ENCODE measurements at places on chromosomes 7 and 10.

GRCh38 chr7:148382596-148382995 is 208.0 kb upstream of the C7orf33 start:
- H3K4me3 ChIP-seq, result no peak overlapping the region
- no peaks in the 10 kb centered on the region for H3K4me1 ChIP-seq
- no peaks in the 10 kb centered on the region for H3K27me3 ChIP-seq
- no peaks in the 10 kb centered on the region for H3K36me3 ChIP-seq
- no peak for DNase-seq
- H3K27ac ChIP-seq, result no peak overlapping the region

- H3K27ac ChIP-seq, result no peak overlapping the region
- no peaks in the 10 kb centered on the region for H3K27me3 ChIP-seq
- no peaks in the 10 kb centered on the region for H3K4me1 ChIP-seq
- no peak overlapping the region for H3K4me3 ChIP-seq
- H3K36me3 ChIP-seq, result no peaks in the 10 kb centered on the region
- no peak for DNase-seq
Measured at GRCh38 chr7:47225387-47226131, 356.4 kb downstream of the TNS3 start.

GRCh38 chr10:117342641-117343040 is 32.6 kb downstream of the PDZD8 start:
- H3K27ac ChIP-seq, result no peak overlapping the region
- DNase-seq, result no peak
- no peak overlapping the region for H3K4me3 ChIP-seq
- no peaks in the 10 kb centered on the region for H3K36me3 ChIP-seq
- peaks cover 5% of the 10 kb centered on the region for H3K4me1 ChIP-seq

DNA sequence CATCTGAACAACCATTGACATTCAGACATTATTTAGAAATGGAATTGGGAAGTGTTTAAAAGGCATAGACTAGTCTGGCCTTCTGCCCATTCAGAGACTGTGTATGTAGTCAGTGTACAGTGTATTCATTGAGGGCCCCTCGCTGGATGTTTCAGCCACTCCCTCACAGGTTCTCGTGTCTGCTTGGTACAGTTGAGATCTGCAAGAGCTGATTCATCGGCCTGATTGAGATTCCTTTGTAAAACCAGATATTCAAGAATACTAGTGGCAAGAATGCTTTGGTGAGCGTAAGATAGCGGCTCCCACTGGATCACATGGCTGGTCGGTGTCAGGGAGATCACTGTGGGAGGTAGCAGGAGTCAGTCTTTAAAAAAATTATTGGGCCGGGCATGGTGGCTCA is 119.5 kb downstream of the TCF7L2 start:
- no peak overlapping the region for H3K27ac ChIP-seq
- H3K36me3 ChIP-seq, result no peaks in the 10 kb centered on the region
- no peak overlapping the region for H3K4me3 ChIP-seq

DNA sequence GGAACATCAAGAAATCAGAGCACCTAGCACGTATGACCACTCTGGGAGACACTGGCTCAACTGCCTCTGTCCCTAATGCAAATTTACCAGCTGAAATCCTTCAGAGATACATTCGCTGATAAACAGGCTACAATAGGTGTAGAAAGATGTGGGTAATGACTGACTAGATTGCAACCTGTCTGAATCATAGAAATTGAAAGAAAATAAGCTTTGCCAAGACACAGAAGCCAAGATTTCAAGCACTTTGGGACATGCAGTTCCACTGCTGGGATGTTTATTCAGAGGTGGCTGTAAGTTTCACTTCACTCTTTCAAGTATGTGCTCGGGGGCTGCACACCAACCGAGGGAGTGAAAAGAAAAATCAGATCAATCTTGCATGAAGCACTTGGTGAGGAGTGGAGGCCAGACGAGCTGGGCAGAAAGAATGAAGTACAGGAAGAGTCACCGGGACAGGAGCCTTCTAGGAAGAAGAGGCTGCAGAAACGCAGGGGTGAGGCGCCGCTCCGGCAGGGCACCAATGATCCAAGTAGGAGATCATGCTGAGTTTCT is 276.7 kb downstream of the PARD3 start:
- H3K4me1 ChIP-seq, result peaks cover 28% of the 10 kb centered on the region
- no peak overlapping the region for H3K27ac ChIP-seq
- no peak for DNase-seq
- no peak overlapping the region for H3K4me3 ChIP-seq
- no peaks in the 10 kb centered on the region for H3K36me3 ChIP-seq
- no peaks in the 10 kb centered on the region for H3K27me3 ChIP-seq

DNA sequence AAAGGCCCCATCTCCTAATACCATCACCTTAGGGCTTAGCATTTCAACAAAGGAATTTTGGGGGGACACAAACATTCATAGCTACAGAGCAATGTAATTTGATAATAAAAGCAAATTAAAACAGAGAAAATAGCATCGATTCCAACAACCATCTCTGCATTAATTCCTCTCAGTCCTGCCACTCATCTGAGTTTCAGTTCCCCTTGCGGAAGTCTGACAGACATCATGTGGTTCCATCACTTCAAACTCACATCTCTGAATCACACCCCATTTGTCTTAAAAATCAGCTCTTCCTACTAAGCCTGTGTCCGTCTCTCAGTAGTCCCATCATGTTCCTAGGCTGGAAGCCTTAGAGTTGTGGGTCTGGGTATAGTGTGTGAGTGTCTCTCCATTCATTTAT is 3.6 kb downstream of the ADCK2 start:
- H3K36me3 ChIP-seq, result peaks cover 6% of the 10 kb centered on the region
- peaks cover 18% of the 10 kb centered on the region for H3K4me1 ChIP-seq
- no peak overlapping the region for H3K27ac ChIP-seq
- DNase-seq, result no peak

GRCh38 chr7:141624763-141625162 is 73.6 kb downstream of the AGK start:
- H3K4me1 ChIP-seq, result no peaks in the 10 kb centered on the region
- no peak overlapping the region for H3K4me3 ChIP-seq
- no peaks in the 10 kb centered on the region for H3K27me3 ChIP-seq
- H3K36me3 ChIP-seq, result peaks cover 8% of the 10 kb centered on the region
- no peak for DNase-seq
- H3K27ac ChIP-seq, result no peak overlapping the region

DNA sequence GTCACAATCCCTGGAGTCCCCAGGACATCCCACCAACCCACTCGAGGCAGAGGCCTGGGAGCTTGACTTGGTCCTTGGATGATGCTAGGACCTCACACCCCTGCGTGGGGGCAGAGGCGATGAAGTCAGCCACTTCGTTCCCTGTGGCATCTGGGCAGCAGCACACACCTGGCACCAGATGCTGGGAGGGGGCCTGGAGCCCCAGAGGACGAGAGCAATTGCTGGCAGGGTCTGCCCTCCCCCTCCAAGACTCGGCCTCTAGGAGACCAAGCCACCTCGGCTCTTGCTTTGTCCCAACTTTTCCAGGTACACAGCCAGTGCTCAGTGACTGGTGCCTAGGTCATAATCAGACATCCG is 39.1 kb downstream of the DPYSL4 start:
- DNase-seq, result no peak
- no peaks in the 10 kb centered on the region for H3K27me3 ChIP-seq
- H3K4me3 ChIP-seq, result no peak overlapping the region
- no peak overlapping the region for H3K27ac ChIP-seq
- peaks cover 21% of the 10 kb centered on the region for H3K4me1 ChIP-seq
- no peaks in the 10 kb centered on the region for H3K36me3 ChIP-seq

DNA sequence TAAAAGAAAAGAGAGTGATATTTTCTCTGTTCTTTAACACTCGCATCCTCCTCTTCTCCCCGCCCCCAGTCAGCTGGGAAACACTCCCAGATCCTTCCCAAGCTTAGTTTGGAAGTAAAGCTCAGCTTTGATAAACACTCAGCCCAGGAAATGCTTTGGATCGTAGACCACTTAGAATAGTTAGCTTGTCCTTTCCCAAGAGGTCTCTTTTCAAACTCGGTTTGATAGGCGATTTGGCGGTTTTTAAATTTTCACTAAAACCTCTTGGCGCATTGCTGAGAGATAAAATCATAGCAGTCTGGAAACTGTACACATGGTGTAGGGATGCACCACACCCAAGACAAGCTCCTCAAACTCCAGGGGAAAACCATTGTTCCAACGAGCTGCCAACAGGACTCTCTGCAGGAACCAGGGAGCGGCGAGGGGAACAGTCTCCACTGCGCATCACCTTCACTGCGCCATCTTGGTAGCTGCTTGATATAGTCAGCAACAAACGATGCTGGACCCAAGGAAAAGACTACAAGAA is 22.3 kb downstream of the SMURF1 start:
- no peak overlapping the region for H3K4me3 ChIP-seq
- H3K4me1 ChIP-seq, result peaks cover 87% of the 10 kb centered on the region
- H3K27ac ChIP-seq, result peak overlapping the region; percentile 89
- H3K36me3 ChIP-seq, result peaks cover 5% of the 10 kb centered on the region

DNA sequence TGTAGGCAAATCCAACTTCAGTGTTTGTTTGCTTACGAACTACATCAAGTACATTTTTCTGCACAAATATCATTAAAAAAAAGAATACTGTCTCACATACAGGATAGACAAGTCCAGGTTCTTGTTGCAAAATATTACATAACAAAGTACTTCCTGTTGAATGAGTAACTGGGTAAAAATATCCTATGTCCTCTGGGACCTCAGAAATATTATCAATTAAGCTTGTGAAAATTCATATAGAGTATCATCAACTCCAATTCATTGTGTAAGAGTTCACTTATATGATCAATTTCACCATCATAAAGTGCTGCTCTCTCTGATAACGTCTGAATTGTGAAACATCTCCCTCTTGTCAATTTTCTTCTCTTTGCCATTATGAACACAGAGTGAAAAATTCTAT is 22.6 kb downstream of the HERC4 start:
- no peak overlapping the region for H3K27ac ChIP-seq
- no peaks in the 10 kb centered on the region for H3K4me1 ChIP-seq
- no peaks in the 10 kb centered on the region for H3K27me3 ChIP-seq
- H3K4me3 ChIP-seq, result no peak overlapping the region
- peaks cover 27% of the 10 kb centered on the region for H3K36me3 ChIP-seq

- no peaks in the 10 kb centered on the region for H3K36me3 ChIP-seq
- H3K4me1 ChIP-seq, result no peaks in the 10 kb centered on the region
- no peak overlapping the region for H3K27ac ChIP-seq
Measured at GRCh38 chr7:79420464-79420863, 33.0 kb downstream of the MAGI2 start.

DNA sequence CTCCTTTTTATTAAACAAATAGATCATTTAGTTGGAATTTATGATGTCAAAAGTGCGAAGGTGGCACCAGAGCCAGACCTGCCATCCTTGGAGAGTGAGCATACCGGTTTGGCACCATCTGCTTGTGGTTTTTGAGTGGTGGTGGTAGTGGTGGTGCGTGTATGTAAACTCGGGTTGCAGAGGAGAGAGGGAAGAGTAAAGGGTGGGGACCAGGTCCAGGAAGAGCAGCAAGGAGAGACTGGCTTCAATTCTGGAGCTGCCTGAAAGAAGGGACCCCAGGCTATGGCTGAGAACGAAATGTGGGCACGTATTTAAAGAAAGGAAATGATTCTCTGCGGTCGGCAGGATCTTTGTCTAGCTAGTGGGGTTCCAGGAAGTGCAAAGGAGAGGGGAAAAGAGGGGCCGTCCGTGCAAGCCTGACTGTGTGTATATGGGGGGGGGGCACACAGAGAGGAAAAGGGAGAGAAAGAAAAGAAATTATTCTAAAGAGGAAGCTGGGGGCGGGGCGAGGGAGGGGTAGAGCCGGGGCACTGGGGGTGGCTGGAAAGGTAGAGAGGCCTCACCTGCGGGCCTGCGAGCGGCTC is 448 bp upstream of the GOLGA7B start:
- DNase-seq, result no peak
- H3K4me3 ChIP-seq, result peak overlapping the region; percentile 41
- peak overlapping the region; percentile 58 for H3K27ac ChIP-seq
- no peaks in the 10 kb centered on the region for H3K36me3 ChIP-seq
- H3K27me3 ChIP-seq, result no peaks in the 10 kb centered on the region

DNA sequence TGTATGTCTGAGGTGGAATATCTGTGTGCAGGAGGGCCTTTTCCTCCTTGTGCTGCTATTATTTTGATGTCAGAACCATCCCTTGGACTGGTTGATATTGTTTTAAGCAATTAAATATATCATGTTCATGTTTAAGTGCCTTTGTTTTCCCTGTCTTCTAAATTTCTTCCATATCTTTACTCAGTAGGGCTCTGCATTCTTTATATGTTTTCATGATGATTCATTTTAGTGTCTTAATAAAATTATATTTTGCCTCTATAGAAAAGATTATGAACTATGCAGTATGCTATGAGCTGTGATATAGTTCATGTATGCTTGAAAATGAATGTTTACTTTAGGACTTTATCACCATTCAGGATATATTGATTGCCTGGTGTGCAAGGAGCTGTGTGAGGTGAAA is 34.8 kb downstream of the AHR start:
- DNase-seq, result no peak
- no peak overlapping the region for H3K27ac ChIP-seq
- no peaks in the 10 kb centered on the region for H3K4me1 ChIP-seq
- H3K27me3 ChIP-seq, result no peaks in the 10 kb centered on the region

DNA sequence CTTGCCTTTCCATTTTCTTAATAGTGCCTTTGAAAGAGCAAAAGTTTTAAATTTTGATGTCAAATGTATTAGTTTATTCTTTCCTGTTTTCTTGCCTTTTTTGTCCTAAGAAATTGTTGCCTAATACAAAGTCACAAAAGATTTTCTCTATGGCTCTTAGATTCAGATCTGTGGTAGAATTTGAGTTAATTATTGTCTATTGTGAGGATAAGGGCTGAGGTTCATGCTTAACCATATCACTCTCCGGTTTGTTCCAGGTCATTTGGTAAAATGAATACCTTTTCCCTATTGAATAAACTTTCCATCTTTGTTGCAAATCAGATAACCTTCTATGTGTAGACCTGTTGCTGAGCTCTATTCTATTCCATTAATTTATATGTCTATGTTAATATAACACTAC is 96.0 kb downstream of the NOD1 start:
- no peak overlapping the region for H3K4me3 ChIP-seq
- no peak overlapping the region for H3K27ac ChIP-seq
- DNase-seq, result no peak
- H3K4me1 ChIP-seq, result no peaks in the 10 kb centered on the region
- no peaks in the 10 kb centered on the region for H3K36me3 ChIP-seq

DNA sequence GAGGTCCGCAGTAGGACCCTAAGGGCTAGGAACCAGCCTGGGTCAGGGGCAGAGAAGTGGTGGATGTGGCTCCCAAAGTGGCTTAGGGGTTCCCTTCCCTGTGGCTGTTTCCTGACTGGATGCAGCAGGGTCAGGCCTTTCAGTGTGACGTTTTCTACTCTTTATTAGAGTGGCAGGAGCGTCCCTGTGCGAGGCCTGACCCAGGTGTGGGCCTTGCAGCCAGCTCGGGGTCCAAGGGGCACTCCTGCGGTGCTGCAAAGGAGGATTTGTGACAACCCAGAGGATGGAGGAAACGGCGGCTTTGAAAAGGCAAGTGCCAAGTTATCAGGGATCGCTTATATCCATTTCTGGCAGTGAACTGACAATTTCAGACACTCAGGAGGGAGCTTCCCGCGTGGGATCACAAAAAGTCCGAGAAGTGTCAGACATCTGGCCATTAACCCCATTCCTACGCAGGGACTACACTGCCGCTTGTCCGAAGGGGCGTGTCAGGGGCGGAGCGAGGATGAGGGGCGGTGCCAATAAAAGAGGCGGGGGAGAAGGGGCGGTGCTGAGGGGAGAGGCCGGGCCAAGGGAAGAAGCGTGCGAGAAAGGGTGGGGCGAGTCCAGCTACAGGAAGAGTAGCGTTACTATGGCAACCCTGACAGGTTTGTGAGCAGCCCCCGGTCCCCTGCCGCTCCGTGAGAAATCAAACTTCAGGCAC is 98.8 kb upstream of the ZNF722 start:
- DNase-seq, result peak; percentile 31
- H3K4me3 ChIP-seq, result peak overlapping the region; percentile 58
- peak overlapping the region; percentile 59 for H3K27ac ChIP-seq
- peaks cover 5% of the 10 kb centered on the region for H3K4me1 ChIP-seq

All from esophagus squamous epithelium (tissue), 5 donors.